ENCODE measurements at places on chromosomes 4 and X.

DNA sequence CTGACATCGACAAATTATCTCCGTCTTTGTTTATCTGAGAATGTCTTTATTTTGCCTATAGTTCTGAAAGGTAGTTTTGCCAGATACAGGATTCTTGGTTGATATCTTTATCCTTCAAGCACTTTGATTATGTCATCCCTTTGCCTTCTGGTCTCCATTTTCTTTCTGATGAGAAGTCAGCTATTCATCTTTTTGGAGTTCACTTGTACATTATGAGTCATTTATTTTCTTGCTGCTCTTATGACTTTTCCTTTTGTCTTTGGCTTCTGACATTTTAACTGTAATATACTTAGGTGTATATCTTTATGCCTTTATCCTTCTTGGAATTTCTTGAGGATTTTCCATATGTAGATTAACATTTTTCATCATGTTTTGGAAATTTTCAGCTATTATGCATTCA lies 51.4 kb downstream of the SHROOM4 start:
- DNase-seq: no peak

DNA sequence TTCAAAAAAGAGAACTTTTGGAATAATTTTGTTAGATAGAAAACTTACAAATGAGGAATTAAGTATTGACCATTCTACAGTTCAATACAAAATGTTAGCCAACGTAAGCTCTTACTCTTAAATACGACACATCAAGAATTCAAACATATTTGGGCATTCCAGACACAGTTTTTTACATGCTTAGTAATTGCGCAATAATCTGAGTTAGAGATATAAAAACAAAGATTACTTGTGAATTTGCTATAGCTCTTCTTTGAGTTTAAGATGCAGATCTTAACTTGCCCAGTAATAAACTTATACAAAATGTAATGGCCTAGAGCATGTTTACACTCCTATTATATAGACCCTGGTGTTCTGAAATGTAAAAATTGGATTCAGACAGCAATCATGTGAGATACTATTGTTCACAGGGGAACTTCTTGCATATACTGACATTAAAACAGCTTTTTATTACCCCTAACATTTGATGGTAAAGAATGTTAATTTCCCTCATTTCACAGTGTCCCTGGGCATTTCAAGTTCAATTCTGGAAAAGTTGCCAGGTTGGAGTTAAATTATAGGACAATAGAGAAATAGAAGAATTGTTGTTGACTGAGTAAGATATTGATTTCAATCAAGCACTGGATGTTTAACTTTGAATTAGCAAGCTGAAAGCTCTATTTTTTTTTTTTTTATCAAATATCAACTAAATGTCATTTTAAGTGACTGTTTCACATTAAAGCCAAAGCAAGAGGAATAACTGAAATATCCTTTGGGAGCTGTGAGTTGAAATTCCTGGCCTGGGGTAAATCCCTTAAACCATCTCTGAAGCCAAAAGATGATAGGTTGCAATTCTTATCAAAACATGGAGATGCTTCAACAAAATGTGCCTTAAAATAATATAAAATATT lies 910 bp downstream of the HPGDS start:
- no peak for DNase-seq

- no peak for DNase-seq
Observed at GRCh38 chr4:133402616-133403015, 253.5 kb downstream of the PCDH10 start.

DNA sequence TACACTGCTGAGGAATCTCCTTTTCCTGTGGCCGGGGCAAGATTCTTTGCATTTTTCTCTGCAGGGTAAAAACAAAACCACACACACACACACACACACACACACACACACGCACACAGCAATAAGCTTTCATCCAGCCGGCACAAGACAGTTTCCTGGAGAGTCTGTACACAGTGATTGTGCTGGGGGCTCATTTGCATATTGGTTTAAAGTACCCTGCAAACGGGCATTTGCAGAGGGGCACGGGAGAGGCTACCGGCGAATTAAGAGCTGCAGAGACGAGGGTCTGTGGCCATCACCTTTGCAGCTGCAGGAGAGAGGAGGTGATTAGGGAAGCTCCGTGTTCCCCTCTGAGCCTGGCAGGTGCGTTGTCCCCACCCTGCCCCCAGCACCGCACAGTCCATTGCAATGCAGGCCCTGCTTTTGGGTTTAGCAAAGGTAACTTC lies 219.9 kb downstream of the SHOX start:
- no peak for DNase-seq

DNA sequence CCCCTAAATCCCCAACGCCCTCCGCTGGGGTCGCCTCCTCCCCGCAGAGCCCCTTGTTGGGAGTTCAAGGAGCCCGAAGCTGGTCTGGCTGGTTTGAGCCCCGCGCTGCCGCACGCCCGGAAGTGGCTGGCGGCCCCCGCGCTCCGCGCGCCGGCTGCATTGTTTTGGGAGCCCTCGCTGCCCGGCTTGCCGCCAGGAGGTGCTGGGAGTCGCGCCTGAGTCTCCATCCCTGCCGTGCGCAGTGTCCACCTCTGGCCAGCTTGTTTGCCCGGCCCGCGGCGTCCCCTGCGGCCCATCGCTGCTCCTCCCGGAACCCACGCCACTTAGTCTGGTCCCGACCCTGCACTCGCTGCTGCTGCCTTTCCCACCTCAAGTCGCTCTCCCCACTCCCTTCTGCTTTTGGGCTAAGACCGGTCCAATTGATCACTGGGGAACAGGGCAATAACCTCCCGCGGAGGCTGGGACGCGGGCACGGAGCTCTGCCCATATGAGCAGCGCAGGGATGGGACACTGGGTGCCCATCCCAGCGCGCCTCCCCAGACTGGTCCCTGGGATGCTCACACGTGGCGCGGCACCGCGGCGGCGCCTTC lies 2.2 kb upstream of the SFRP2 start:
- DNase-seq: no peak

DNA sequence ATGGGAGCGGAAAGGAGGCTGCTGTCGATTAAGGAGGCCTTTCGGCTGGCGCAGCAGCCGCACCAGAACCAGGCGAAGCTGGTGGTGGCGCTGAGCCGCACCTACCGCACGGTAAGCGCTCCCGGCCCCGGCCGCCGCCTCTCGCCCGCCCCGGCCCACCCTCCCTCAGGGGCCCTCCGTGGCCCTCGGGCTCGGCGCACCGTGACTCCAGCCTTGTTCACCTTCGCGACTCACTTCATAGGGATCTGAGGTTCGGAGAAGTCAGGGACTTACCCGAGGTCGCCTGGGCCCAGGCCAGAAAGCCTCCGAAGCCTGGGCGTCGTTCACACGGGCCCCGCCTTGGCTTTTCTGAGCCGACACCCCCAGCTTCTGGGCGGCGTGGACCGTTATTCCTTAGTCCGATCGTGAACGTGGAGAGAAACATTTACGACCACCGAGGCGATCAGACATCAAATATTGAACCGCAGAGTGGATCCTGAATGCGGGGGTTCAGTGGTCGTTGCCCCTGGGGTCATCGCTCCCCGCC lies 362 bp downstream of the NCAPG start:
- DNase-seq: no peak

DNA sequence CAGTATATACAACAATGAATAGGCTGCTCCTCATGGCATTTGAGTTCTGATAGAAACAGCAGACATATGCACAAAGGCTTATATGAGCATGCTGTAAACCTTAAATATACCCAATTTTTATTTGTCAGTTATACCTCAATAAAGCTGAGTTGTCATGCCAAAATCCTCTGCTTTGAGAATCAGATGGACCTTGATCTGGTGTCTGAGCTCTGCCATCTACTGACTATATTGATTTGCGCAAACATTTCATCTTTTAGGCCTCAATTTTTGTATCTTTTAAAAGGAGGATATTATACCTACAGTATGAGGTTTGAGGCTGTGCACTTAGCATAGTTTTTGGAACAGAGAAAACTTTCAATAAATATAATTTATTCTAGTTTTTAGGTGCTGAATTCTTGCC lies 85.2 kb downstream of the PRRG1 start:
- DNase-seq: no peak

DNA sequence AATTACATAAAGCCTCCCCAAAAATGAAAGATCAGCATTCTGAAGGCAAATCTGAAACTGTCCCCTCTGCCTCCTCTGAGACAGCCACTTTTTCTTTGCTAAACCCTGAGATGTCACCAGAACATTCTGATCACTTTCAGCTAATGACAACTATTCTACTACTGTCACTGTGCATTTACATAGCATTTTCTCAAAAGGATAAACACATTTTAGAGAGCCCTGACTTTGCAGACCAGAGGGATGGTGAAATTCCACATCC lies 72.1 kb downstream of the GATB start:
- no peak for DNase-seq

GRCh38 chr4:125986307-125986706 lies 671.6 kb downstream of the FAT4 start:
- DNase-seq: no peak

DNA sequence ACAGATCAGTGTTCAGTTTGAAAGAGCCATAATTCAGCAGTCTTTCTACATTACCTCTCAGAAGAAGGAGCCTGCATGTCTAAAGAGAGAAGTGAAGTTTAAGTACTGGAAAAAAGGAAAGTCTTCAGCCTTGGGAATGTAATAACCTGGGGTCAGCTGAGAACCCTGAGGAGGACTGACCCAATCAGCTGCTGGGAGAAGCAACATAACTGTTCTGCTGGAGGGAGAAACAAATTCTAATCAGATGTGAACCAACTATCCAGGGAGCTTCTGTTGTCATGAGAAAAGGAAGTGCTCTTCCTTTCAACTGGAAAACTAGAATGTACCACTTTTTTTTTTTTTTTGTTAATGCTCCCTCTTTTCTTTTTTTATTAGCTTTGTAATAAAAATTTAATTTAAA lies 64.5 kb upstream of the PDE5A start:
- DNase-seq: no peak

DNA sequence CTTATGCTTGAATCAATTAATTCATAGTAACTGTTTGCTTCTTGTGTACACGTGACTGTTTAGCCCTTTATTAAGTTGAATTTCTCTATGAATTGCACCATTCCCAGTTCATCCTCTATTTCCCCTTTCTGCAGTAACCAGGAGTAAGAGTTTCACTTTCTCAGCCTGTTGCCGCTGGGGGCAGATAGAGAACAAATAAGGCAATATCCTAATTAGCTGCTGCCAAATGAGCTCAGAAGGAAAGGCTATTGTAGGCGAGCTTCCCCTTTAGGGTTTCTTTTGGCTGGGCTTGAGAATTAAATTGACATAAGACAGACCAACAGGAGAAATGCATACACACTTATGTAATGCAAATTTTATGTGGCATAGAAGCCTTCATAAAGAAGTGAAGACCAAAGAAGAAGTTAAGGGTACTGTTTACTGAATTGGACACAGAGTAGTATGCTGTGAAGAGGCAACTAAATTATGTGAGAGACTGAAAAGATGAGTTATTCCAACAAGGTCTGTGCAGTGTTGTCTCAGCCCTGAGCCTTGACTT lies 1594.7 kb downstream of the TECRL start:
- DNase-seq: no peak

GRCh38 chr4:109655396-109655795 lies 47.8 kb downstream of the CASP6 start:
- DNase-seq: no peak

DNA sequence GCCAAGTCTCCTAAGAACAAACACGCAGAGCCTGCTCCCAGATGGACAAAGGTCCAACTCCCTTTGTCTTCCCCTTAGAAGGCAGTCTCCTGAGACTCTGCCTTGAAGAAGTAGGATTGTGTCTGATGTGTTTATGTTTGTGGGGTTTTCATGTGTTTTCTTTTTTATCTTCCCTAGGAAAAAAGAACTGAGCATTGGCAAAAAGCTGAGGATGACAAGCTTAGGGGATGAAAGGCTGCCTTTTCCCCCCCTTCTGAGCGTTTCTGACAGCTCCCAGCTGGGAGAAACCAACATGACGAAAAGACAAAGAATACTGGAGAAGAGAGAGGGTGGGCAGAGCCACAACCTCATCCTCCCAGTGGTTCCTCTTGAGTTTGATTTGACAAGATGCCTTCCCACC lies 181.1 kb downstream of the EVC2 start:
- DNase-seq: no peak
